Stimulated activated CD8-positive, alpha-beta memory T cell treated with anti-CD3 and anti-CD28 coated beads, Interleukin-2, amount 100 ng/mL, for 48 hours (primary cell): ENCODE measurements at places on chromosomes 5 and 9.

GRCh38 chr5:55923865-55924500 lies 70.8 kb downstream of the IL6ST start:
- DNase-seq: no peak

GRCh38 chr9:108544866-108545265 lies 310.9 kb downstream of the ACTL7B start:
- DNase-seq: no peak

DNA sequence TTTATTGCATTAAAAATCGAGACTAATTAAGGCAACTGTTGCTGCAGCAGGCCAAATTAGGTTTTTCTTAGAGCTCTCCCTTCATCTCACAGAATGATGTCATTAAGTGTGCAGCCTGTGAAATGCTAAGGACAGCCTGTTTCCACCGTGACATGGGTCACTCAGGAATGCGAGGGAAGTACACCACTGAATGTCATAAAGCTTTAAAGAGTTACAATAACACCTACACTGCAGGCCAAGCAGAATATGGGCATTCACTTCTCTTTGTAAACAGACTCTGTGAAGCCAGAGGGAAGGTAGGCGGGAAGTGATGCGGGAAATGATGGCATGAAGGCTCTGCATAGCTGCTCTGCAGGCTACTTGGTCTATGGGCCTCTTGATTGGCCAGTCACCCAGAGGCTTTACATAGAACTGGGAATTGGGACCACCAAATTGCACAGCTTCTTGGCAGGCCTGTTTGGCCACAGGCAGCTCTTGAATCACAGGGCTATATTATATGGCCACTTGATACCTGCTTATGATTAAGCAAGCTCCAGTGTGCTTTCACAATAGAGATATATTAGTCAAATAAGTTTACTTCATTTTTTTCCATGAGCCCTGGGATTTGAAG lies 28.4 kb upstream of the AOPEP start:
- no peak for DNase-seq

- DNase-seq: no peak
These were observed 398.4 kb upstream of the IRX2 start for GRCh38 chr5:3149899-3150298.

DNA sequence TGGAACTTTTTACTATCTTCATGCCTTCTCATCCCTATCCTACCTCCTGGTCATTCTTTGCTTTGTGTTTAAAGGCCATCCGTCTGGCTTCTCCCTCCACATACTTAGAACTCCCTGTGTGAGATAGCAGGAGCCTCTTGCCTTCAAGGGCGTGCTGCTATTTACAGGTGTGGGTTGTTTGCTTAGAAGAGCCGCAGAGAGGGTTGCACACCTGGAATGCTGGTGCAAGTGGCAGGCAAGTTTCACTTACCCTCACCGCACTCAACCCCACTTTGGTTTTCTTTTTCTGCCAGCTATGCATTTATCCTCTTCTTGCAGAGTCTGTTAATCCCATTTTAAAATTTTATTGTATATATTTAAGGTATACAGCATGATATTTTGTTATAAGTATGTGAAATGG lies 12.6 kb downstream of the SKP2 start:
- DNase-seq: no peak

DNA sequence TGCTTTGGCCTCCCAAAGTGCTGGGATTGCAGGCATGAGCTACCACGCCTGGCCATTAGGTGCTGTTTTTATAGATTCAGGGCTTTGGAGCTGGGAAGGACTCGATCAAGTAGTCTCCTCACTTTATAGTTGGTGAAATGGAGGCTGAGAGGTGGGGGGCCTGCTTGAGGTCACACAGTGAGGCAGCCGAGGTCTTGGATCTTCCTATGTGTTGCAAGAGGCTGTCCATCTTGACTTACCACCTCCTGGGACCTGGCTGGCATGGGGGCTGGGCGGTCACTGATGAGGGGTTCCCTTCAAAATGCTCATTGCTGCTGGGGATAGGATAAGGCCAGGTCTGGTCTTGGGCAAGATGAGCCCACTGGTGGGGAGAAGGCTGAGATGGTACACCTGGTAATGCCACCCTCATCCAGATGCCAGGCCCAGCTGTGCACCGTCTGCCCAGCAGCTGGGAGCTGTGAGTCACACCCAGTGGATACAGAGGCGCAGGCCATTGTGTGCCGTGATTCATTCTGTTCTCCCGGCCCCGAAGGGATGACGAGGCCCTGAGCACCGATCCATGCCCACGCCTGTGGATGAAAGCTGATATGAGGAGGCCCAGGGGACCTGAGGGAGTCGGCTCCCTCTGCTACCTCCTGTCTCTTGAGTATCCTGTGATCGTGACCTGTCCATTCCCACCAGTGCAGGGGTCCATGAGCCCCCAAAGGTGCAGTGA lies 10.5 kb upstream of the NDST1 start:
- DNase-seq: no peak

DNA sequence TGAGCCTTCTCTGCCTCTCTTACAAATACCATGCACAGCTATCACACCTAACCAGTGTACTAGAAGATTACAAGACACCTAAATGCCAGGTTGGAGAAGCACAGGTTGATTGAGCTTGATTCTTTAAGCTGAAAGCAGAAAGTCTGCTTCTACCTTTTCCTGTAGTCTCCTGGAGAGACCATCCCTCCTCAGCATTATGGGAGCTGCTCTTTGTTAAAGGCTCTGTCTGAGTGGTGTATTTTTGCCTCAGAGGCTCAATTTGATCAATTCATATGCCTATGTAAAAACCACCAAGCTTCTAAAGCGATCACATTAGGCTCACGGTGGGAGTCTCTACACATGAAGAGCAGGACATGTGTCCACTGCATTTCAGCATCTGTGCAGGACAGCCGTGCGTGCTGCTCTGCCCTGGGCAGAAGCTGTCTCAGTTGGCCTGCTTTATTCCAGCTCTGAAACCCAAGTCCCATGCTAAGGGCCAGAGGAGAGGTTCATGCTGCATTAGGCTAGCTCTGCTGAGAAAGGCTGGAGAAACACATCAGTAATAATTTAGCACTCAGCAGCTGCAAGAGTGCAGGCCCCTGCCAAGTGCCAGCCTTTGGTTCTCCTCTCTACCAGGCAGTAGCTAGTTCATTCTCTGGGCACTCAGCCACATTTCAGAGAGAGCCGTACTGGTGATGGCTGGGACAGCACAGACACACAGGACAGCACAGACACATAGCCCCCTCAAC lies 41.7 kb downstream of the TMEM167A start:
- DNase-seq: no peak

DNA sequence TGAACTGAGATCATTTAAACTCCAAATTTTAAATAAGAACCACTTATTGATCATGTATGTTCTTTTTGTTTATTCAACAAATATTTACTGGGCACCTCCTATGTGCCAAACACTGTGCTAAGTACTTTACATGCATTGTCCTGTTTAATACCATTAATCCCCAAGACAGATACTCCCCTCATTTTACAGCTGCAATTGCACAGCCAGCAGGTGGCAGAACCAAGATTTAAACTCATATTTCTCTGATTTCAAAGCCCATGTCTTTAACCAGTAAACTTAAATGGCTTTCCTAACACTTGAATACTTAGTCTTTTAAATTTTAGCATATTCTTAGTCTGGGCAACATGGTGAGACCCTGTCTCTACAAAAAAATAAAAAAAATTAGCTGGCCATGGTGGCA lies 43.4 kb upstream of the KIAA1958 start:
- no peak for DNase-seq

- DNase-seq: no peak
These were observed 14.3 kb downstream of the JADE2 start for GRCh38 chr5:134539732-134540131.

DNA sequence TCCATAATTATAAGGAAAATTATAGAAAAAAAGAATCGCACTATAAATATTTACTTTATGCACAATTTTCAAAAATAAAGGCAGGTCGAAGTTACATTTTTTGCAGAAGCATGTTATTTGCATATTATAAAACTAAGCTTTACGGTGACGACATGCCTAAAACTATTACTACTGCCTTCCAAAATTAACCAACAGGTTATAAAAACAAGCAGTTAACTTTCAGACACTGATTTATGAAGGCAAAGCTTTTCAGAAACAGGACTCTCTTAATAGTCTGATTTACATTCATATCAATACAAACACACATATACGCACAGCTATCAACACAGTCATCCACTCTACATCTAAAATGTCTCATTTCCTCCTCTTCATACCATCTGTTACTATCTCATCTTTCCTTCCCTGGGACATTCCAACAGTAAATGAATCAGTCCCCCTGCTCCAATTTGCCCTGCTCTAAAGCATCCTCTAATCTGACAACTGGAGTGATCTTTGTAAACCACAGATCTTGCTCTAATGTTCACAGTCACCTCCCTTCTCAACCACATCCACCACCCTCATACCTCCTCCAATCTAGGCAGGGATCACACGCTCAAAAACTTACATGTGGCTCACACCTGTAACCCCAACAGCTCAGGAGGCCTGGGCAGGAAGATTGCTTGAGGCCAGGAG lies 21.6 kb downstream of the FBXW11 start:
- no peak for DNase-seq

DNA sequence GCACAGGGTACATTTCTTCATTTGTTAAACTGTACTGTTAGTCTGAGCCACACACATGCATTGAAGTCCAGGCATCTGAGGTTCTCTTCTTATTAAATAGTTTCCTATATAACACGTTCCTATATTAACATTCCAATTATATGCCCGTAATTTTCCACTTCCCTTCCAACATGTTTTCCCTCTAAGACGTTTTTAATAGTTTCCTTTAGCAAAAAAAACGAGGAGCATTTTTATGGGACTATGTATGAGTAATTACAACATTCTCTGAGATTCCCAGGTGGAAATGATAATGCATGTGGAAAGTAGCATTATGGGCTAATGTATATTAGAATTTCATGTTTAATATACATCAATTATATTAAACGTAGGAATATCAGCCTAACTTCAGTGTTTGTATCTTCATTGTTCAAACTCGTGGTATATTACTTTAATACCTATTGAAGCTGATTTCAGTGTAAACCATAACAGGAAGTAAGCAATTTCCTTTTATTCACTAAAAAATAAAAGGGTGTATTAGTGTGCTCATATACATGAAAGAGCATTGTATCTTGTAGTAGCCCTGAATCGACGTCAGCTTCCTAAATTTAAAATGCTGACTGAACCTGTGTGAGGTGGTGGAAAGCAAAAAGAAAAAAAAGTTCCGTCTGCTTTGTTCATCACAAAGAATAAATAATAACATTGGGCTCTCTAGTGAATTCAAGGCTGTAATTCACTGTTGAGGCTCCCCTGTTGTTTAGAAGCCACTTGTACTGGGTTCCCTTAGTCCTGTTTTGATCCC lies 11.3 kb downstream of the SMARCA2 start:
- DNase-seq: no peak

GRCh38 chr5:55675119-55675518 lies 37.0 kb downstream of the SLC38A9 start:
- DNase-seq: no peak

DNA sequence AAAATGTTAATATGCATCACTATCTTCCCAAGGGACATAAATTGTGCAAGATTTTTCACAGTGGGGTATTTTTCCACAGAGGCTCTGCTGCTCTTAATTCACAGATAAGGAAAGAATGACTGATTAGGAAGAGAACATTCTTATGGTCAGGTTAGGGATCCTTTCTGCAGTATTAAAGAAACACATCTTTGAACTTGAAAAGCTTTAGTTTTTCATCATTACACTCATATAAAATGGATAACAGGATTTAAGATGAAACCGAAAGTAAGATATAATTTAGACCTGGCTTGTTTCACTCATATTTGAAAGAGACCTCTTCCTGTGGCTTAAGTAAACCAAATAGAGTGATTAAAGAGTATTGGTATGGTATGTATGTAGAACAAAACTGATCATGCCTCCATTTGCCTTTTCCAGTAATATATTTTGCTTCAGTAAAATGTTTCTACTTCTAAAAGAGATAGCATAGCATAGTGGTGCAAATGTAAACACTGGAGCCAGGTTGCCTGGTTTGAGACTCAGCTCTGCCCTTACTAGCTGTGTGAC lies 160.0 kb downstream of the PRR16 start:
- DNase-seq: no peak

- no peak for DNase-seq
These were observed 6.8 kb downstream of the NDST1 start for GRCh38 chr5:150514708-150515211.

- no peak for DNase-seq
These were observed 245.5 kb downstream of the HSPA4 start for GRCh38 chr5:133297293-133297692.

- DNase-seq: no peak
These were observed 53.5 kb downstream of the KCNIP1 start for GRCh38 chr5:170557314-170557713.

DNA sequence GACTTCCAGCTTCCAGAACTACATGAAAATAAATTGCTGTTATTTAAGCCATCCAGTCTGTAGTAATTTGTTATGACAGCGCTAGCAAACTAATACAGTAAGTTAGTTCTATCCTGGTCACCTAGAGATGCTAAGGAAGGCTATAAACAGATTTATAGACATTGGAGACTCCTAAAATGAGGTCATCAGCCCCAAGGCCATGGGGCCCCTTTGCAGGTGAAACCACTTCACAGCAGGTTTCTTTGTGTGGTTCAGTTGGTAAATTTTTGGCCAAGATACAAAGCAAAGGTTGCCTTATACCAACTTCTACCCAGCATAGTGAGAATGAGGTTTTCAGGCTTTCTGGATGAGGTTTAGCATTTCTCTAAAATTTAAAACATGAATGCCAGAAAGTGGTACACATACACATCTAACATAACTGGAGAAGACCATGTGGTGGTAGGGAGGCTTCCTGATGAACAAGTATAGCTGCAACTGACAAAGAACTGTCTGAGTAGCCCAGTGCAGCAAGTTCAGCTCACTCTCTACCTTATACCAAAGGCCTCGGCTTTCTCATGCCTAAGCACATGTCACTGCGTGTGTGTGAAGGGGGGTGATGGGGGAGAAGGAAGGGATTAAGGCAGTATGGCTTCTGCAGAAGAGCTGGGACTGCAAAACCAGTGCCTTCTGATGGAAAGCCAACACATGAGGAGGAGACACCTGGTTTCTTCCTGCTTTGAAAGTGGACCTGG lies 264.6 kb upstream of the TAS2R1 start:
- DNase-seq: no peak

- no peak for DNase-seq
These were observed 121.0 kb downstream of the RGS3 start for GRCh38 chr9:113584428-113585084.

- DNase-seq: no peak
These were observed 6.7 kb downstream of the IRF1 start for GRCh38 chr5:132483661-132484390.

DNA sequence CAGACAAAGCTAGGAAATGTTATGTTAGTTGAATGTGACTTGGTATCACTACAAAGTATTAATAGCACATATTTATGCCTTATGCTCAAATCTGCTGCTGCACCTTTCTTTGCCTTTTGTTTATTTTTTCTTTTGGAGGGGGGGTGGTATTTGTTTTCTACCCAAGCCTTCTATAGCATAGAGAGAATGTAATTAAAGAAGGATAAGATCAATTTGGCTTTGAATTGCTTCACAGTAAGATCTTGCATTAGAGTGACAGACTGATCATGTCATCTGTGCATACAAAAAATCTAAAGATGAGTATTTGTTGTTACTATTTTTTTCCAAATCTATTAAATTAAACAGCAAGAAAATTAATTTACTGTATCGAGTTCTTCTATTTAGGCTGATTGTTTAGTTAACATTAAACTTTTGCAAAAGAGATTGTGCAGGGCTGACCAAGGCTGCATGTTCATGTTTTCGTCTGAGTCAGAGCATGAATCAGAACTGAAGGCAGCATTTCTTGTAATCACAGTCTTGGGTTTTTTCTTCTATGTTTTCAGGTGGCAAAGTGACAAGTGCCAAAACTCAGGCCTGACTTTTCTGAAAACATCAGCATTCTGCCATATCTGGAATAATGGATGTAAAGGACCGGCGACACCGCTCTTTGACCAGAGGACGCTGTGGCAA lies 1007.1 kb upstream of the WWC1 start:
- no peak for DNase-seq
